NB4 (cell line): ENCODE measurements at places on chromosomes 4 and X.

DNA sequence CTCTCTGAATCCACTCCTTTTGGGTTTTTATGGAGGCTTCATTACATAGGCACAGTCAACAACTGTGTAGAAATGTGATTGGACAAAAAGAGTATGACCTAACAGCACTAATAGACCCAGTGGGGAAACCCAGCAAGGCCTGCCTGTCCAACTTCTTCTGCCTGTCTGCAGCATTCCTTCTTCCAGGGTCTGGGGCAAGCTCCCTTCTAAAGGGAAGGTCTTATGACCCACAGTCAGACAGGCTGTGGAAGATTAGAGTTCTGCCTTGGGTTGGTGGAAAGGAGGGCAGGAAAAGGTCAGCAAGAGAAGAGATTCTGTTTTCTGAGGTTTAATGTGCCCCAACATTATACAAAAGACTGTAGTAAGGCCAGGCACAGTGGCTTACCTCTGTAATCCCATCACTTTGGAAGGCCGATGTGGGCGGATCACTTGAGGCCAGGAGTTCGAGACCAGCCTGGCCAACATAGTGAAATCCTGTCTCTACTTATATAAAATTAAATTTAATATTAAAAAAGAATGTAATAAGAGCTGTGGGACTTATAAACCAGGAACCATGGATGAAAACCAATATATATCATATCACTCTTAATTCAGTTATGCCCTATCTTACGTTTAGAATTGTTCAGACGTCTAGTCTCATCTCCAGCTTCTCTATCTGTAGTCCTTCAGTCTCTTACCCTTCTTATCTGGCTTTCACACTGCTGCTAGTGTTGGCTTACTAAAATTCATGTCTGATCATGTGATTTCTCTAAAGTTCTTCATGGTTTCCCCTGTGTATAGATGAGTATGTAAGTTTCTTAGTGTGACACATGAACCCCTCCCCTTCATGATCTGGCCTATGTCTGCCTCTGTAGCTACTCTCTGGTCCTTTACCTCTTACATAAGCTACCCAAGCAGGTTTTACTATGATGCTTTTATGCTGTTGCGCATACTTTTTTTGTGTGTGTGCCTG is 6.2 kb downstream of the CLCN3 start:
- DNase-seq, result no peak

GRCh38 chr4:14254252-14254651 is 626.7 kb upstream of the BOD1L1 start:
- peak; percentile 39 for DNase-seq

- DNase-seq, result peak; percentile 54
Measured at GRCh38 chrX:56978172-56978571, 17.2 kb downstream of the SPIN3 start.

DNA sequence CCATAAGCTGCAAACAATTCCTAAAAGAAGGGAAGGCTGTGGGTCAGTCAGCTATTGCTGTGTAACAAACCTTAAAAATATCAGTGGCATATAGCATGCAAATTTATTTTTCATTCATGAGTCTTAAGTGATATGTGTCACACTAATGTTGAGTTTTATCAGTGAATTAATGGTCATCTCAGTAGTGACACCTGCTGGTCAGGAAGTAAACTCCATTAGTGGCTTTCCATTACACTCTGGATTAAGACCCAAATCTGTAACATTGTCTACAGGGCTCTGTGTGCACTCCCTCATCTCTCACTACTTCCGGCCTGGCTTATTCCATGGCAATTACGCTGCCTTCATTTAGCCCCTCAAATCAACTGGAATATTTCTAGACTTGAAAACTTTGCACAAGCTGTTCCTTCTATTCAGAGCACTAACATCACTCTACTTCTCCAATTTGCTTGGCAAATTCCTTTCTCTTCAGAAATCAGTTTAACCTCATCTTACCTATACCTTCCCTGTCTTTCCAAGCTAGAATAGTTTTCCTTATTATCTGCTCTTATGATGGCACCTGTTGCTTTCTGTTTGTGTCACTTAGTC is 217.3 kb upstream of the TAPT1 start:
- peak; percentile 61 for DNase-seq

DNA sequence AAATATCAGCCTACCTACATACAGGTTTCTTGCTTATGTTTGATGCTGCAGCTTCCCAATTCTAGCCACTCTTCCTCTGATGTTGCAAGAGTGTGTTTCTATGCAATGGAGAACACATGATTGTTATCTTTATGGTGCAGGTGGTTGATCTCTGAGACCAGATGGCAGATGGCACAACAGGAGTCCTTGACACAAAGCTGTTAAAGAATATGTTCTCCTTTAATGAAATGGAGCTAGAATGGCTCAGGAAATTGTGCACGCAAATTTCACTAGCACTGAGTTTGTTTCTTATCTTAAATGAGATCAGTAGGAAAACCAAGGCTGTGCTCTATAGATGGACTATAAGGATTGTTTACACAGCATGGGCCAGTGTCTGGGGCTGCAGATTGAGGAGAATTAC is 29.9 kb upstream of the TTC29 start:
- DNase-seq, result peak; percentile 68

DNA sequence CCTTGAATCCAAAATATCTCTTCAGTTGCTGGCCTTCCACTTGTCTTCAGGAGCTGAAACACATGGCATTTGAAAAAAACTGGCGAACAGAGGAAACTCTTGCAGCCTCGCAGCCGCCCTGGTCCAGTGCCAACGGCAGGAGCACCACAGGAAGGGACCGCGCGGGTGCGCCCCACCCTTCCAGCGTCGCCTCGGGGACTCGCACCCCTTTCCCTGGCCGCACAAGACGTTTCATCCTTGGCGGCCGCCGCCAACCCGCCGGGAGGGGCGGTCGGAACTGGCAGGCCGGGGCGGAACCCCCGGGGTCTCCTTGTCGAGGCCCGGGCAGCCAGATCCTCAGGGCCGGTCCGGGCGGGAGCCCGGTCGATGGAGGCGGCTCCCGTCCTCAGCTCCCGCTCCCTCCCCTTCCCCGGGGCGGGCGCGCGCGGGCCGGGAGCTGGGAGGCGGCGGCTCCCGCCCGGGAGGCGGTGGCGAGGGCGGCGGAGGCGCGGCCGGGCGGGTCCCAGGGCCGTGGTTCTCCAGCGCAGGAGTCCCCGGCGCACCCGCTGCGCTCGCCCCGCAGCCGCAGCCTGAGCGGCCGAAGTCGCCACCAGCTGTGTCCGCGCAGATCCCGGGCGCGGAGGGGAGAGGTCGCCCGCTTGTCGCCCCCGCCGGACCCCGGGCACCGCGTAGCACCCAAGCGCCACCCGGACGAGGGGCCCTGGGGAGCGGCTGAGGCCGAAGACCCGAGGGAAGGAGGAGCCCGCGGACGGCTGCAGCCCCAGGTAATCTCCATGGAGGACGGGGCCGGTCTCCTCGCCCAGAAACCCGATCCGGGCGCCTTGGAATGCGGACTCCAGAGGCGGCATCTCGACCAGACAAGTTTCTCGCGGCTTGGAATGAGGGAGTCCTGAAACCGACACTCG is 886 bp upstream of the NDST3 start:
- peak; percentile 54 for DNase-seq

DNA sequence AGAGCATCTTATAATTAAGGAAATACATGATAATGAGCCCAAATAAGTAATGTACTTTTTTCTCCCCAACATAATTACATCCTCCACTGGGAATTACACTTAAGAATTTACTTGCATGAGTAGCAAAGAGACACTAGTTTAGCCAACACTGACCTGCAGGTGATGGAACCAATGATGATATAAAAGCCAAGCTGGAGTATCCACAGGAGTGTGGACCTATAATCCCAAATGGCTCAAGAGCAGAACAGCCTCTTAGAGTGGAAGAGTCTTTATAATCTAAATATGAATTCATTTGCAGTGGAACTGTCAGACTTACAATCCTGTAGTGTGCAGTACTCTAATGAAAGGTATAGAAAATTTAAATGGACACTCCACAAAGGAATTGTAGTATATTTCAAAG is 22.2 kb downstream of the WDR19 start:
- DNase-seq, result no peak

DNA sequence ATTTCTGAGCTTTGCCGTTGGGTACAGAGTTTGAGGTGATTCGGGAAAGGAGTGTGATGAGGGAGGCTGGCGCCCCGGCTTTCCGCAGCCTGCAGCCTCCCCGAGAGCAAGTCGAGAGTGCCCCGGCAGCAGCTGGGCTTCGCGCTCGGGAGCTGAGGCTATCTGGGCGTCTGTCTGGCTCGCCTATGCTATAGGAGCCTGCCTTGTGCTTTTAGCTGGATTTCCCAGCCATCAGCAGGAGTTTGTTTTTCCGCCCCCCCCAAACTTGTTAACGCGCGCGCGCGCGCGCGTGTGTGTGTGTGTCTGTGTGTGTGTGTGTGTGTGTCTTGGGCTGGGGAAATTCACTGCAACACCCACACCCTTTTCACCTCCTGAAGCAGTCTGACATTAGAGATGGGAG is 765 bp upstream of the DGKK start:
- DNase-seq, result no peak
